GM12878 (cell line): ENCODE measurements at places on chromosomes 3 and 15. TPM values are rescaled to one million over a fixed set of nuclear protein-coding genes. Genes with fewer than 3 reads are reported as not detected.
A peak's percentile ranks its signal among the peaks of the same experiment; 100 is the strongest.

DNA sequence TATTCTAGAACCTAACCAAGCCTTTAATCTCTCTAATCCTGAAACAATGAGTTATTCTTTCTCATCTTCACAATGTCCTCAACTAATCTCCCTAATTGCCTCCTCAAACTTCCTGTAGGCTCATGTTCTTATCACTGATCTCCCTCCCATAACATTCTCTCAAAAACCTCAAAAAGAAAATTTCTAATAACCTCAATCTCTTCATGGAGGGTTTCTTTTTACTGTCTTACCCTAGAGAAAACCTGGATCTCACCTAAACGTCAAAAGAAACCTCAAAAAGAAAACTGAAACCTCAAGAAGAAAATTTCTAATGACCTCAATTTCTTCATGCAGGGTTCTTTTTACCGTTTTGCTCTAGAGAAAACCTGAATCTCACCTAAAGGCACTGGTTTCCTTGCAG lies 150.2 kb downstream of the GSK3B start:
- no peaks in the 10 kb centered on the region for H3K27me3 ChIP-seq
- peak overlapping the region; percentile 62 for H3K27ac ChIP-seq
- peak; percentile 19 for DNase-seq
- no peak overlapping the region for H3K4me3 ChIP-seq

Gene TRPM1
- 0.16 TPM in 1 of 2 replicates, not detected in the other for total RNA-seq

- no peaks in the 10 kb centered on the region for H3K27me3 ChIP-seq
- no peaks in the 10 kb centered on the region for H3K36me3 ChIP-seq
- DNase-seq: no peak
- H3K27ac ChIP-seq: no peak overlapping the region
- no peaks in the 10 kb centered on the region for H3K4me1 ChIP-seq
- H3K4me3 ChIP-seq: no peak overlapping the region
Measured at GRCh38 chr15:31974855-31975829, 55.2 kb upstream of the CHRNA7 start.

DNA sequence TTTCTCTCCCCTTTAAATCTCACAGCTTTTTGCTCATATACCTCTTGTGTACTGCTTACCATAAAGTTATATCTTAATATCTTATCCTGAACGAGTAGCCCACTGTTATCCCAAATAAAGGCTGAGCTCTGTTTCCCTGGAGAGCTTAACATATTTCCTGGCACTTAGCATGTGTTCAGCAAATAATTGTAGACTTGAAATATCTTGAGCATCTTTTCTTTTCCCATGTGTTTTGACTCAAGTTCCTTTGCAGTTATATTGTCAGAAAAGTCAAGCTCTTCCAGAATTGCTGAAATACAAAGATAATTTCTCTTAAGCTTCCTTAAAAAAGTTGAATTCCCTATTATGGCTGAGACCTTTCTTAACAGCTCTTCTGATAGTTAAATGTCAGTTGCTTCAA lies 150.5 kb downstream of the LPP start:
- no peaks in the 10 kb centered on the region for H3K27me3 ChIP-seq
- DNase-seq: no peak
- no peaks in the 10 kb centered on the region for H3K36me3 ChIP-seq
- H3K4me1 ChIP-seq: peaks cover 3% of the 10 kb centered on the region; the same call in 1 of the 2 replicates

Gene RTP2
- total RNA-seq: not detected in 2 replicates

- H3K27me3 ChIP-seq: no peaks in the 10 kb centered on the region
- no peak overlapping the region for H3K27ac ChIP-seq
- no peaks in the 10 kb centered on the region for H3K4me1 ChIP-seq
- H3K4me3 ChIP-seq: no peak overlapping the region
Measured at GRCh38 chr15:46251903-46252302, 617.1 kb downstream of the SQOR start.

DNA sequence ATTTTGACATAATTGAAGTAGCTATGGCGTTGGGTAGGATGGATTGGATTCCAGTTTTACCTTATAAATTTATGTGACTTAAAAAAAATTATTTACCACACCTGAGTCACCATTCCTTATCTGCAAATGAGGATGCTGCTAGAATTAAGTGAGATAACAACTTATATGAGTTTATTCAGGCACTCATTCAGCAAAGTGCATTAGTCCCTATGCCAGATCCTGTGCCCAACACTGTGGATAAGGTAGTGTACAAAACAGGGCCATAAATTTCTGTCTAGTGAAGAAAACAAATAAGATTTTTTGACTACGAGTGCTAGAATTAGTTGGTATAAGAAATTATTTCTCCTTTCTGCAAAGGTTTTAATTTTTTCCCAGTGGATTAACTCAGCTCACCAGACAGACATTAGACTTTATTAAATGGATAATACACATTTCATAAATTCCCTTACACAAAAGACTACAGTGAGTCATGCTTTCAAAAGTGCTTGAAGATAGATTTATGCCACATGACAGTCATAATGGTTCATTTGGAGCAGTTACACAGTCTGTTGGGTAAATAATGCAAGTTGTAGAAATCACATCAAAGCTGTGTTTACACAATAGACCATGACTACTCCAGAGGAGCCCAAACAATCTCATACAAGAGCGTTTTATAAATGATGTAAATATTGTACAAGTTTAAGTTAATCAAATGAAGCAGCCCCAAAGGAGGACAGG lies 129.9 kb upstream of the TGFBR2 start:
- no peak for DNase-seq
- no peaks in the 10 kb centered on the region for H3K36me3 ChIP-seq
- peaks cover 18% of the 10 kb centered on the region for H3K4me1 ChIP-seq
- no peaks in the 10 kb centered on the region for H3K27me3 ChIP-seq
- no peak overlapping the region for H3K4me3 ChIP-seq

- no peak overlapping the region for H3K4me3 ChIP-seq
- no peak for DNase-seq
- H3K4me1 ChIP-seq: peaks cover 9% of the 10 kb centered on the region
- no peaks in the 10 kb centered on the region for H3K36me3 ChIP-seq
- no peaks in the 10 kb centered on the region for H3K27me3 ChIP-seq
Measured at GRCh38 chr3:46849045-46849631, 14.1 kb downstream of the MYL3 start.

Gene PARP6
- total RNA-seq: 38.3 and 40.0 TPM in 2 replicates

GRCh38 chr3:190514413-190515153 lies 698 bp downstream of the IL1RAP start:
- no peak for DNase-seq
- H3K4me3 ChIP-seq: peak overlapping the region; percentile 73
- H3K27me3 ChIP-seq: no peaks in the 10 kb centered on the region
- H3K27ac ChIP-seq: no peak overlapping the region
- H3K36me3 ChIP-seq: no peaks in the 10 kb centered on the region
- no peaks in the 10 kb centered on the region for H3K4me1 ChIP-seq

DNA sequence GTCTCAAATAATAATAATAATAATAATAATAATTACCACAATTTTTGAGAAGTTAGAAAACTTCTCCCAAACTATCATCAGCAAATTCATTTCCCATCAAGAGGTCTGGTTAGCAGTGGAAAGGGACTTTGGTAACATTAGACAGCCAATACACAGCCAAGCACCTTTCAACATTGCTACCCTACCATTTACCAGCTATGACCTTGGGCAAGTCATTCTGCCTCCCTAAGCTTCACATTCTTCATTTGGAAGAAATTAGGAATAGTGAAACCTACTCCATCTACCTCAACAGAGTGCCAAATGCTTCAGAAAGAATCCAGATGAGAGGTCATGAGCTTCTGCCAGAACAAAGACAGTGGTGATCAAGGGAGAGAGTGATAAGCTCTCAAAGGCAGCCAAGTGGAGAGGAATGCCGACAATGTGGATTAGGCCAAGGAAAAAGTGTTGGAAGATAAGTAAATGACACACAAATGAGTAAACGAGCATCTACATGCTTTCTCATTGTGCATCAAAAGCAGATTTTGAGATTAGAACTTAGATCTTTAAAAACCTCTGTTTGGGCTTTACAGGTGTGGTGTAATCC lies 42.9 kb upstream of the LPP start:
- no peaks in the 10 kb centered on the region for H3K36me3 ChIP-seq
- H3K4me1 ChIP-seq: no peaks in the 10 kb centered on the region
- peaks cover 3% of the 10 kb centered on the region for H3K27me3 ChIP-seq
- no peak overlapping the region for H3K4me3 ChIP-seq
- no peak for DNase-seq
- no peak overlapping the region for H3K27ac ChIP-seq

Gene SERPINI2
- total RNA-seq: 0.19 and 0.33 TPM in 2 replicates

Gene GPR62
- total RNA-seq: not detected in 2 replicates

Gene PLOD2
- 0.21 and 0.56 TPM in 2 replicates for total RNA-seq

DNA sequence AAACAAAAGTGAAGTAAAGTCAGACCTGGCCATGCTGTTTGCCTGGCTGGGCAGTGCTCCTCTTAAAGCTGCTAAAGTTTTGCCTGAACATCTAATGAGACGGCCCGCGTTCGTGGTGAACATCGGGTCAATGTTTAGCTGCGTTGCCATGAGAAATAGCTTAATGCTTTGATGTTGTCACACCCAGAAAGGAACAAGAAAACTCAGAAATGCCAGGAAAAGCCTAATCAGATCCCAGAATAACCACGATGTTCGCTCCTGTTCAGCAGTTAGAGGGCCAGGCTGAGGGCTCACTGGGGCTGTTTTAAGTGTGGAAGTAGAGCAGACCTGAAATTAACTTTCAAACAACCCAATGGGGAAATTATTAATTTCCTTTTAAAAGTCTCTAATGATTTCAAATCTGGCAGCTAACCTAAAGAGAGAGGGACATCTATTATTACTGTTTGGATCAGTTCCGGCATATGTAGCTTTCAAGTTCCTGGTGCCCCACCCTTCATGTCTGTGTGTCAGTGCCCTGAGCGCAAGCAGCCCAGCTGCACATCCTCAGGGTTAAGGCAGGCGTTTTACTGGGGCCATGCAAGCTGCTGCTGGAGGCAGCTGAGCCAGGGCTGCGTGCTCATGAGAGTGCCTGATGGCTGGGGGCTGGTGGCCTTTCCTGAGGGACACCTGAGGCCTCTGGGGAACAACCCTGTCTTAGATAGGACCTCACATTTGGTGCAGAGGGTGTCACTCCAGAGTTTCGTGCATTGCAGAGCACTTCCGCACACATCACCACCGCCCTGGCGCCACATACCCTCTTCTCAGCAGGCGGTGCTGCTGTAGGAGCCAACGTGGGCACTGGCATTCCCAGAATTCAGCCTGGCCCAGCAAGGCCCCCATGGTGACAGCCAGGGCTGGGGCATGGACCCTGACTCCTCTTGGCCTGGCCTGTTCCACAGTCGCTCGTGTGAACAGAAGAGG lies 76.6 kb downstream of the LRRK1 start:
- H3K27me3 ChIP-seq: no peaks in the 10 kb centered on the region
- no peak for DNase-seq
- H3K27ac ChIP-seq: no peak overlapping the region
- peaks cover 5% of the 10 kb centered on the region; the same call in 1 of the 2 replicates for H3K4me1 ChIP-seq
- peaks cover 7% of the 10 kb centered on the region for H3K36me3 ChIP-seq

- H3K27ac ChIP-seq: peak within 1 kb of the TSS; percentile 83
- no peaks in the 10 kb centered on the region for H3K27me3 ChIP-seq
- DNase-seq: peak; percentile 98
- no peaks in the 10 kb centered on the region for H3K36me3 ChIP-seq
- peaks cover 4% of the 10 kb centered on the region for H3K4me1 ChIP-seq
Measured at GRCh38 chr3:50298836-50299637, at the start of the genes HYAL3 and NAA80. Gene HYAL3, minus strand, starts transcription at chr3:50299405. Its CDS starts 3,803 bp downstream, at chr3:50295602. Gene NAA80, minus strand, starts transcription at chr3:50299405. Its CDS starts 1,942 bp downstream, at chr3:50297463.

- DNase-seq: no peak
- no peak overlapping the region for H3K27ac ChIP-seq
- no peaks in the 10 kb centered on the region; the same call in 1 of the 2 replicates for H3K27me3 ChIP-seq
- H3K4me3 ChIP-seq: no peak overlapping the region
- H3K4me1 ChIP-seq: no peaks in the 10 kb centered on the region
Measured at GRCh38 chr15:68599560-68600071, 20.8 kb downstream of the CORO2B start.

DNA sequence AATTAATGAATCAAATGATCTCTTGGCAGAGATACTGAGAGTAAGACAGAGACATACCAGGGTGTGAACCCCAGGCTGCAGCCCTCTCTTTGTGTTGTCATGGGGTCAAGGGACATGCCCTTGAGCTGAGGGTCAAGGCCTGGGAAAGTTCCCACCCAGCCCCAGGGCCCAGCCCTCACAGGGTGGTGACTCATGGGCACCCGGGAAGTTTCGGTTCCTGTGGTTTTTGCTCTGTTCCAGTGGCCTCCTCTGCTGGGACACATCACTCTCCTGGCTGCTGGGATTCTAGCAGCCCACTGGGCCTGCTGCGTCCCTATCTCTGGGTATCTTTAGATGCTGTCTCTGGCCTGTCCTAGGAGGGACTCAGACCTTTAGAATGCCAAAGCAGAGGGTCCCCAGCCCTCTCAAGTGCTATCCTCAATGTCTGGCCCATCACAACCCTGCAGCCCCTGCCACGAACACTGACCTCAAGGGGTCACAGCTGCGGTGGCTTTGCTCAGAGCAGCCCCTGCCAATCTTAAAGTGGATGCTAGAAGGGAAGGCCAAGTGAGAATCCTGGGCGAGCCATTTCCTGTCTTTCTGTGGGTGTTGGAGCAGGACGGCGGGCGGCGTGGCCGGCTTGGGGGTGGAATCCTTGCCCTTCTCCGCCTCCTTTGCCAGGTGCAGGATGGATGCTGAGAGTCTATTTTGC lies 148.4 kb upstream of the TLE3 start:
- no peak overlapping the region for H3K4me3 ChIP-seq
- H3K36me3 ChIP-seq: no peaks in the 10 kb centered on the region
- H3K27me3 ChIP-seq: no peaks in the 10 kb centered on the region
- H3K4me1 ChIP-seq: peaks cover 32% of the 10 kb centered on the region
- no peak overlapping the region for H3K27ac ChIP-seq

DNA sequence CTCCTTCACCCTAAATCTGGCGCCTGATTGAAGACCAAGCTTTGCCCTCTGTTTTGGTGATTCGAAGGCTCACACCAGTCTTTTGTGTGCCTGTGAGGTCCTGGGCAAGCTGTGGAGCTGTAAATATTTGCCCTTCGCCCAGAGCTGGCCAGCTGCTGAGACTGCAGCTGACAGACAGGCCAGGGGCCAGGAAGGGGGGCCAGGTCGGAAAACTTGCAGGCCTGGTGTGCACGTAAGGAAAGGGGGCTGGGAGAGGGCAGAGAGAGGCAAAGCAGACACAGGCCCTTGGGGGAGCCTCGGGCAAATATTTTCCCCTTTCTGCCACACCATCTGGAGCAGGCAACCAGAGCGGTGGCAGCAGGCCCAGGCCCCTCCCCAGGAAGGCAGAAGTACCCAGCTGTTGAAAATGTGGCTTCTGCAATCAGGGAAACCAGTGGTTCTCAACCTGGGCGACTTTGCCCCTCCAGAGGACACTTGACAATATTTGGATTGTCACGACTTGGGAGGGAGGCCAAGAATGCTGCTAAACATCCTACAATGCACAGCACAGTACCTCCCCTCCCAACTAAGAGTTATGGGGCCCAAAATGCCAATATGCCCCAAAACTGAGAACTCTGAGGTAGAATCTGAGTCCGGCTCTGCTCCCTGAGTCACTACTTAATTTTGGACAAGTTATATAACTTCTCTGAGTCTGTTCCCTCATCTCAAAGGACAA lies 2.5 kb downstream of the PDZRN3 start:
- H3K36me3 ChIP-seq: no peaks in the 10 kb centered on the region
- no peaks in the 10 kb centered on the region; the same call in 1 of the 2 replicates for H3K27me3 ChIP-seq
- no peak overlapping the region for H3K27ac ChIP-seq
- no peaks in the 10 kb centered on the region for H3K4me1 ChIP-seq

Gene EFCAB12
- 0.61 and 0.67 TPM in 2 replicates for total RNA-seq

DNA sequence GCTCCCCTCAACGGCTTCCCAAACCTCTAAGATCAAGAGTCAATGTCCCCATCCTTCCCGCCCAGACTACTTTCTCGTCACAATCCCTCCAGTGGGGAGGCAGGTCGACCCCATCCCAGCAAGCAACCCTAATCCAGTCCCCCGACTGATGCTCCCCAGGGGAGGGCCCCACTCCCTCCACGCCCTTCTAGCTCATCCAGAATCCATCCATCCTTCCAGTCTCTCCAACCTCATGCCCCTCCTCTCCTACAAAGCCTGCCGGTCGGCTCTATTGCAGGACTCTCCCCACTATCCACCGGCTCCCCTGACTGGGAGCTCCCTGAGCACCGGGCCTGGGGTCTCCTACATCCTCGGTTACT lies 1.3 kb downstream of the ADAMTS7 start:
- H3K27ac ChIP-seq: no peak overlapping the region
- DNase-seq: no peak
- no peaks in the 10 kb centered on the region for H3K36me3 ChIP-seq
- no peak overlapping the region for H3K4me3 ChIP-seq
- peaks cover 7% of the 10 kb centered on the region; the same call in 1 of the 2 replicates for H3K4me1 ChIP-seq
